ENCODE measurements at places on chromosomes 2 and 18. TPM values are rescaled to one million over a fixed set of nuclear protein-coding genes. Genes with fewer than 3 reads are reported as not detected.

The DSEL gene
- 9.2 TPM for total RNA-seq

The ZDBF2 gene
- 12.5 TPM for total RNA-seq

DNA sequence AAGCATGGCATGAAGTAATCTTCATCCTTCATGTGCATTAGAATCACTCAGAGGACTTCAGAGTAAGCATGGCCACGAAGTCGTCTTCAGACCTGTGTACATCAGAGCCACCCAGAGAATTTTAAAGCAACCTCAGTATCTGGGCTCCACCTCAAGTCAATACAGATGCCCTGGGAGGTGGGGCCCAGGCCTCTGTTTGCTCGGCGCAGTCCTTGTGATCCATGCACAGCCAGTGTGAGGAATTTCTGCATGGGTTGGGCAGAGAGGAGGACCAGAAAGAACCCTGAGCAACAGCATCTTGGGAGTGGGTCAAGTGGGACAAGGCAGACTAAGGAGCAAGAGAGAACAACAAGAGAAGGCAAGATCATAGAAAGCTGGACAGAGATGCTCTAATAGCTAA lies 220.4 kb upstream of the TMEM200C start:
- no peak overlapping the region for H3K27ac ChIP-seq
- DNase-seq: no peak
- peaks cover 7% of the 10 kb centered on the region for H3K4me1 ChIP-seq
- H3K27me3 ChIP-seq: no peaks in the 10 kb centered on the region
- H3K4me3 ChIP-seq: no peak overlapping the region

GRCh38 chr2:13539296-13539695 lies 822.6 kb downstream of the TRIB2 start:
- H3K4me1 ChIP-seq: no peaks in the 10 kb centered on the region
- no peaks in the 10 kb centered on the region for H3K27me3 ChIP-seq
- no peaks in the 10 kb centered on the region for H3K36me3 ChIP-seq
- DNase-seq: no peak
- no peak overlapping the region for H3K27ac ChIP-seq

DNA sequence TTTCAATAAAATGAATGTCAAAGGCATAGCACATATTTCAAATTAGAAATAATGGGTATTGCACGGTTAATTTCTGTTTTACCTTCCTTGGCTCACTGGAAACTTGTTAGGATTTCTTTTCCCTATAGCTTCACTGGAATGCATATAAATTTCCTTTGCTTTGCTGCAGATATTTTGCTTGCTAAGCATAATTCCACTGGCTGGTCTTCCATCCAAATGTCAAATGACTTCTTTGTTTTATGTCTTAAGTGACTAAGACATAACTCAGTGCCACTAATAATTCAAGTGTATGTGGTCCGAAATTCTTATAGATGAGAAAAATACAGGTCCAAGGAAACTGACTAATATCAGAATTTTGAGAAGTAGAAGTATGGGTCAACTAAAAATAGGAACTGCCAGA lies 182.8 kb upstream of the PGAP1 start:
- no peak for DNase-seq
- H3K36me3 ChIP-seq: no peaks in the 10 kb centered on the region
- no peak overlapping the region for H3K27ac ChIP-seq
- no peaks in the 10 kb centered on the region for H3K27me3 ChIP-seq
- H3K4me3 ChIP-seq: no peak overlapping the region
- H3K4me1 ChIP-seq: peaks cover 36% of the 10 kb centered on the region

DNA sequence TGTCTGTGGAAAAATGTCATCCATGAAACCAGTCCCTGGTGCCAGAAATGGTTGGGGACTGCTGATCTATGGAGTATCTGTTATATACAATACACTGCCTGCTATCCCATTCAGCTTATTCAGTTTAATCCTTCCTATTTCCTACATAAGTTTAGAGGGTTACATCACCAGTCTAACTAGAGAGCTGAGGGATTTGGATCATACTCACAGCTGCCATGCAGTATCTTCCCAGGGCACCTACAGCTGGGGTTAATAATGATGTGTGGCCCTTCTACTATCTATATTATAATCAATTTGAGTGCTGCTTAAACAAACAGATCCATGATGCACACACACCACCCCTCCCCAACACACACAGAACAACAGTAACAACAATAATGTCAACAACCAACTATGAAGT lies 524.0 kb downstream of the LRRTM4 start:
- no peaks in the 10 kb centered on the region for H3K36me3 ChIP-seq
- no peak for DNase-seq
- H3K4me3 ChIP-seq: no peak overlapping the region
- H3K27me3 ChIP-seq: no peaks in the 10 kb centered on the region

- H3K4me3 ChIP-seq: peak overlapping the region; percentile 88
- DNase-seq: no peak
- no peaks in the 10 kb centered on the region for H3K27me3 ChIP-seq
- no peaks in the 10 kb centered on the region for H3K36me3 ChIP-seq
Measured at GRCh38 chr2:46700435-46700834, 215.2 kb downstream of the MCFD2 start.

- peak overlapping the region; percentile 47 for H3K27ac ChIP-seq
- DNase-seq: no peak
- no peaks in the 10 kb centered on the region for H3K27me3 ChIP-seq
- H3K4me1 ChIP-seq: peaks cover 78% of the 10 kb centered on the region
Measured at GRCh38 chr2:85750587-85751575, 2.9 kb upstream of the ATOH8 start.

DNA sequence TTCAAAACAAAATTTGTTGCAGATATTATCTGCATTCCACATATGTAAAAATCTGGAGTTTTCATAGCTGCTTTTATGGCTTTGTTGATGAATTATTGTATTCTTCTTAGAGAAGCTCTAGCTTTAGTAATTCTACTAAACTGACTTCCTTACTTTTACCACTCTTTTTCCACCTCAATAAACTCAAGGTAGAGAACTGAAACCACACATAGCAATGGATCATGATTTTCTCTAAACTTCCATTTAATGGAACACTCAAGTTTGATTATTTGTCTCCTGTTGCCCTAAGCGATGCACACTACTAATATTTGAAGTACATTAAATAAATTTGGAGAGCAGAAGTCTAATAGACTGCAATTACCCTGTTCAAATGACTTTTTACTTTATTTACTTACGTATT lies 192.0 kb downstream of the NBAS start:
- peaks cover 5% of the 10 kb centered on the region for H3K36me3 ChIP-seq
- no peak overlapping the region for H3K27ac ChIP-seq
- H3K27me3 ChIP-seq: no peaks in the 10 kb centered on the region
- DNase-seq: no peak
- no peaks in the 10 kb centered on the region for H3K4me1 ChIP-seq

The EVA1A gene
- 0.17 TPM for total RNA-seq

DNA sequence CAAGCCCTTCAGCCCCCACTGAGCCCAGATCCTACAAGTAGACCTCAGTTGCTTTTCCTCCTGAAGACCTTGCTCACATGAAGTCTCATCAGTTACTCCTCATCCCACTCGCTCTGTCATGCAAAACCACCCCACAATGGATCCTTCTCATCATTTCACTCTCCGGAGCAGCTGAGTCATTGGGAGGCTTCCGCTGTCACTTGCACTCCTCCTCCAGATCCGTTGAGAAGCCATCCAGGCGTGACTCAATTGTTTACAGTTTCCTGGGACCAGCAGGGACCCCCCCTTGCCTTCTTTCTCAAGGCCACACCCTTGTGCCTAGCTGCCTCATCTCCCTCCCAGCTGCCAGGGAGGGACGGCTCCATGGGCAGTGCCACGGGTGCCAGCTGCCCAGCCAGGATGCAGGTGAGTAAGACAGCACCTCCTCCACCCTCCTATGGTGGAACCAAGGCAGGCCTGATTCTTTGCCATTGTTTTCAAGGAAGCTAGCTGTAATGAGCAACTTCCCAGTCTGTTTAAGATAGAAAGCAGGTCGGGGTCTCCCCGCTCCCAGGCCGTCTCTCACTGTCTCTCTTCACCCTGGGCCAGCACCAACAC lies 16.3 kb downstream of the GPR55 start:
- H3K36me3 ChIP-seq: no peaks in the 10 kb centered on the region
- H3K4me1 ChIP-seq: no peaks in the 10 kb centered on the region
- H3K27me3 ChIP-seq: no peaks in the 10 kb centered on the region
- peak overlapping the region; percentile 20 for H3K4me3 ChIP-seq
- DNase-seq: no peak
- H3K27ac ChIP-seq: peak overlapping the region; percentile 7

- H3K27me3 ChIP-seq: no peaks in the 10 kb centered on the region
- H3K36me3 ChIP-seq: no peaks in the 10 kb centered on the region
- no peak for DNase-seq
- H3K4me1 ChIP-seq: peaks cover 18% of the 10 kb centered on the region
- H3K4me3 ChIP-seq: no peak overlapping the region
Measured at GRCh38 chr2:62596061-62596921, 90.3 kb upstream of the TMEM17 start.

DNA sequence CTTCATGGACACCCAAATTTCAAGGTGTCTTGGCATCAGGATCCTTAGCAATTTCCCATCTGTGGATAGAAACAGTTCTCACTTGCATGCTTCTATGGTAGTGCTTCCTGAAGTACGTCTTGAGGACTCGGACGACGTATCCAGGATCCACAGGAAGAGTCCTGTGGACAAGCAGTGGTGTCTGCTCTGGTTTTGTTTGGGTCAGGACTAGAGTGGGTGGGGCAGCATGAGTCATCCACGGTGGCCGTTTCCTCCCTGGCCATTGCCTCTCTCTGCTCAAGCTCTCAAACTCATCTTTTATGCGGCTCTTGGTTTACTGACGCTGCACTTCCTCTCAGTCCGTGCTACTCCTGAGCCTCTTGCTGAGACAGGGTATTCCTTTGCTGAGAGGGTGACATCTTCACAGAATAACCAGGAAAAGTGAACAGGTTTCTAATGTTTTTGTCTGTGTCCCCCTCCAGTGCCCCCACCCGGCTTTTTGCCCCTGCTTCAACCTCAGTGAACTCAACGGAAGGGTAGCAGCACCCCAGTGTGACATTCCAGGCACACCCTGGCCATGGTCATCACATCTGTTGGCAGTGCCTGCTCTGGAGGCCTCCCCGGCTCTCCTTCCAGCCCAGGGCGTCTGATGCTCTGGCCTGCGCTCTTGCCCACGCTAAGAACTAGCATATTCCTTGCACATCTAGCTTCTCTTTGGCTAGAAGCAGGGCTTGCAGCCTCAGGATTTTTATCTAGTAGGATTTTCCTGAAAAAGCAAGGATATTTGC lies 62.2 kb downstream of the ARMC9 start:
- no peak overlapping the region for H3K4me3 ChIP-seq
- H3K27ac ChIP-seq: no peak overlapping the region
- H3K36me3 ChIP-seq: peaks cover 67% of the 10 kb centered on the region
- no peaks in the 10 kb centered on the region for H3K27me3 ChIP-seq
- no peaks in the 10 kb centered on the region for H3K4me1 ChIP-seq

- no peak for DNase-seq
- H3K36me3 ChIP-seq: peaks cover 3% of the 10 kb centered on the region
- no peak overlapping the region for H3K4me3 ChIP-seq
- H3K27me3 ChIP-seq: no peaks in the 10 kb centered on the region
Measured at GRCh38 chr2:72991439-72991725, 74.1 kb downstream of the EMX1 start.

DNA sequence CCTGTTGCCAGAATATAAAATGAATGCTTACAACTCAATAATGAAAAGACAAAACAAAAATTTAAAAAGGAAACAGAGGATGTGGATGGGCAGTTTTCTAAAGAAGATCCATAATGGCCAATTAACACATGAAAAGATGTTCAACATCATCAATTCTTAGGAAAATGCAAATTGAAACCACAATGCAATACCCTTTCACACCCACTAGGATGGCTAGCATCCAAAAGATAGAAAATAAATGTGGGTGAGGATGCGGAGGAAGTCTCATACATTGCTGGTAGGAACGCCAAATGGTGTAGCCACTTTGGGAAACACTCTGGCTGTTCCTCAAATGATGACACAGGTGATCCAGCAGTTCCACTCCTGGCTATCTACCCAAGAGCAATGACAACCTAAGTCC lies 130.5 kb downstream of the TNS1 start:
- no peak overlapping the region for H3K4me3 ChIP-seq
- no peaks in the 10 kb centered on the region for H3K27me3 ChIP-seq
- DNase-seq: no peak
- peaks cover 99% of the 10 kb centered on the region for H3K36me3 ChIP-seq

DNA sequence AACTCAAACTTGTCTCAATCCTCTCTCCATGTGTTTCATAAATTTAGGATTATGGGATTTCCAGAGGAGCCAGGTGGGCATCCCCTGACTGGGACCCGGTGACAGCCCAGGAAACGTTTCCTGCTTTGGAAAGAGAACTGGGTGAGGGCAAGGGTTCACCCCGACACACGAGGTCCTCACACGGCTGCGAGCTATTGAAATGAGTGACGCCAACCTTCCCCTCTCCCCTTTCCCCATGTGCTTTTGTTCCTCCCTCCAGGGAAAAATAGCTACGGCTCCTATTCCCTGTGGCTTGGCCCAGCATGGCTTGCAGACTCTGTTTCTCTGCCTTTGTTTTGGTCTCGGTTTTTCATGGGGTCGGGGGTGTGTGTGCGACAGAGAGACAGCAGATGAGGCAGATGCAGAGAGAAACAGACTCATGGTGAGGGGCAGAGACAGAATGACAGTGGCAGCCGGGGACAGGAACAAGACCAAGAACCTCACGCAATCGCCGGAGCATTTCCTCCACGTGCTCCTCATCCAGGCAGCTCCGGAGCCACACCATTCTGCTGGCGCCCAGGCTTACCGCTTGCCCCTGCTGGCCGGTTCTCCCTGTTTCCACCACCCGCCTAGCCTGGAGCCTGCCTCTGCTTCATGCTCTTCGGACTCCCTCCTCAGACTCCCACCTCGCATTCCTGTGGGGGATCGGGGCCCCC lies 238.5 kb downstream of the DYSF start:
- H3K4me3 ChIP-seq: no peak overlapping the region
- no peaks in the 10 kb centered on the region for H3K27me3 ChIP-seq
- no peak for DNase-seq
- H3K4me1 ChIP-seq: peaks cover 2% of the 10 kb centered on the region
- H3K27ac ChIP-seq: no peak overlapping the region

The ITPRIPL1 gene
- total RNA-seq: 1.2 TPM

The NCKAP1 gene
- 288 TPM for total RNA-seq

DNA sequence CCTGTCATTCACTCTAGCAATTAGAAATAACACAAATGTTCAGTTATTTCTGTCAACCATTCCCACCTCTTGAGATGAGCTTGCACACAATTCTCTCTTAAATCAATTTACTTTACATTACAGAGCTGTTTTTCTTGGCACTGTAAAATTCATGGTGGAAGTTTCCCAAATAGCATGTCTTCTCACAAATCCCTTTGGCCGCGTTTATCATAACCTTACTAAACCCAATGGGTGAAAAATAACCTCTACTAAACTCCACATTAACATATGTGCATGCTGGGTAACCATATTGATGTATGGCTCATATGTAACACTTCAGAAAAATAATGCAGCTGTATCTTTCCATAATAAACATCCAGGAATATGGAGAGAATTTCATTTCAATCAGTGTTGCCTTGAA lies 75.5 kb upstream of the SULT1C3 start:
- H3K36me3 ChIP-seq: no peaks in the 10 kb centered on the region
- no peak overlapping the region for H3K27ac ChIP-seq
- no peaks in the 10 kb centered on the region for H3K4me1 ChIP-seq
- no peak overlapping the region for H3K4me3 ChIP-seq
